ENCODE measurements at places on chromosomes 3 and 15. TPM values are rescaled to one million over a fixed set of nuclear protein-coding genes. Genes with fewer than 3 reads are reported as not detected.

GRCh38 chr15:76338486-76339304 lies 2.1 kb downstream of the ISL2 start:
- DNase-seq: no peak

- DNase-seq: no peak
Observed at GRCh38 chr15:78050826-78051225, 26.7 kb downstream of the TBC1D2B start.

DNA sequence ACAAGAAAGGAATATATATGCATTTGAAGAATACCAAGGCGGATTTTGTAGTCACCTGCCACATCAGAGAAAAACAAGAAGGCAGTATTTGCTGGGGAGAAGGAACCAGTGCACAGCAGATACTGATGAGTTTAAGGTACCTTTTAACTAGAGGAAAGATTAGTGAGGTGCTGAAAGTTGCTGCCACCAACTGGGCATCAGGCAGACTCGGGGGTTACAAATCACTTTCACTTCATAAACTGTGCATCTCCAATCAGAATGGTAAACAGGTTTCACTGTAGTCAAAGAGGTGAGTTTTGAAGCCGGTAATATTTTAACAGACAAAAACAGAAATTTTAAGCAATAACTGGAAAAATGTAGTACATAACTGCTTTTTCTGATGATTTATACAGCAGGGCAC lies 4.1 kb downstream of the FBN1 start:
- DNase-seq: peak; percentile 73

DNA sequence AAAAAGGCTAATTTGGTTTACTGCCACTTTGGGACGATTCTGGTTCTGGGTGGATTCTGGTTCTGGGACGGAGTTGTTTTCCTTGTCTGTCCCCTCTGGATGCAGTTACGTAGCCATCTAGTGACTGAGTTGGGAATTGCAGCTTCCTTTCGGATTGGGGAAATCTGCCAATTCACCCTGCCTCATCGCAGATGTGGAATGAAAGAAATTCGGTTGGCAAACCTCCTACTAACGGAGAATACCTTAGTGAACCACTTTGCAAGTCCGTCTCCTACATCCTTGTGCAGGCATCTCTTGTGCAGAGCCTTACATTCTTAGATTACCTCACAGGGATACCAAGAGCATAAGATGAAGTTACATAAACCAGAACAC lies 31.5 kb upstream of the AP4E1 start:
- peak; percentile 90 for DNase-seq

GRCh38 chr3:169218314-169218983 lies 445.1 kb downstream of the MECOM start:
- peak; percentile 98 for DNase-seq

GRCh38 chr3:131728898-131729642 lies 226.3 kb upstream of the MRPL3 start:
- DNase-seq: no peak

- no peak for DNase-seq
Observed at GRCh38 chr3:176286476-176287085, 910.7 kb downstream of the TBL1XR1 start.

GRCh38 chr3:104879919-104880318 lies 486.8 kb upstream of the ALCAM start:
- DNase-seq: peak; percentile 91

The ITGA11 gene
- 12.9 TPM for total RNA-seq

The BNIP2 gene
- 364 TPM for total RNA-seq

The ANAPC13 gene
- total RNA-seq: 87.0 TPM

The CCK gene
- not detected for total RNA-seq

DNA sequence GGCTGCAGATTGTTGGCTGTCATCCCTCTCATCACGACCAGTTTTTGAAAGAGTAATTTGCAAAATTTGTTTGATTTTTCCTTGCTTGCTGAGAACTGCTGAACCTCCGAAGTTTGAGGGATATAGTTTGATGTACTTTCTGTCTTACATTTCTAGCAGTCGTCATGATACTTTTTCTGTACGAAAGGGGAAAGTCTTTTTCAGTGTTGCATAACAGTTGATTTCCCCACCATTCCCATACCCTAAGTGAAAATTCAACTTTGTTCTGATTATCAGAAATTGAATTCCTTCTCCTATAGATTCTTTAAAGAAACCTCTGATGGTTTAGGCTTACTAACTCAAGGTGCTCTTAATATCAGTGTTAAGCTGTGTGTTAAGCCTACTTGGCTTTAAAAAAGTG lies 1.6 kb downstream of the PDE8A start:
- no peak for DNase-seq

DNA sequence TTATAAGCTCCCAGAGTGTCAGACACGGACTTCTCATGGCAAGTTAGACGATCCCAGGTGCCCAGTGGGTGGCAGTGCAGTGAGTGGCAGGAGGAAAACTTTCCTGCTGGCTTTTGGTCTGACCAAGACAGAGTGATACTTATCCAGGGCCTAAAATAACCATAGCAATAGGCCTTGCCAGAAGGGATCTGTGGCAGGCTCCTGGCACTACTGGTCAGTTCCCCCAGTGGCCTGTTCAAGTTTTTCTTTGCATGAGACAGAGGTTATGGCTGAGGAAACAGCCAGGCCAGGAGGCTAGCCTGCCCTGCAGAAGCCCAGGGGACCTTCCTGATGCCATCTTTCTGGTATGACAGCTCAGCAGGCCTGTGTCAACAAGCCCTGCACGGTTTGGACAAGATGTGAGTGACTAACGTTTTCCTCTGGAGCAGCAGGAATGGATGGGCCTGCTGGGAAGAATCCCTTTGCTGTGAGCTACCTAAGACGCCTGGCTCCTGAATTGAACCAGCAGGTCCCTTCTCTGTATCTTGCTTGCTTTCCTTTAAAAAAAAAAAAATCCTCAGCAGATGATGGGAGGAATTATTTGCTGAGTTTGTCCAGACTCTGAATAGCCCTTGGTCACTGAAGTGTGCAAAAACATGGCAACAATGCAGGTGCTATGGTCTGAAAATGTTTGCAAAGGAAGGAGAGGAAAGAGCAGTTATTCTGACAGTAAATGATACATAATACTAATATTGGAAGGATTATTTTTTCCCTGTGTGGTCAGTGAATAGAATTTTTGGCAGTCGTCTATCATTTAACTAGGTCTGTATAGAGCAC lies 18.0 kb downstream of the SCG5 start:
- peak; percentile 46 for DNase-seq

DNA sequence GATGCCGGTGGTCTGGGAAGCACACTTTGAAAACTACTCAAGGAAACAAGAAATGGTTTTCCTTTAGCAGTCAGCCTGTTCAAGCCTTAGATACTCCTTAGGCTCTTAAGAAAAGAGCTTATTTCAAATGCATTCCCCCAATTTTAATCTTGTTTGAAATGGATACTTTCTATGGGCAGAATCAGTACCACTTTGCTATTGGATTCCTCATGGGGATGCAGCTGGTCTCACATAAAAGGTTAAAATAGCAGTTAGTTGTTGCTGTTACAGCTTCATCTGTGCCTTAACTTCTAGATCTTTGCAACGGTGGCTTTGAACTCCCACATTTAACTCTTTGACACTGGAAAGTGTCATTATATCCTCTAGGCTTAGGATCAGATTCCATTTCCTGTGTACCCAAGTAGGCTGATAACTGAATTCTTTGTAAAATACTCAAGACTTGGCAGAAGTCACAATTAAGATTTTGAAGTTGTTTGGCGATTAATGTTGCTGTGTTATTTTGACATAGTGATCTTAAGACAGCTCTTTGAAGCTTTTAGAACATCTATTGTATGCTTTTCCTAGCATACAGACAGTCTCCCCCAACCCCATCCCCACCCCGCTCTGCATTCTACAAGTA lies 2.2 kb downstream of the THBS1 start:
- DNase-seq: no peak

- DNase-seq: no peak
Observed at GRCh38 chr15:38691965-38692788, 127.6 kb upstream of the RASGRP1 start.

GRCh38 chr15:101091080-101092017 lies 160.5 kb downstream of the CHSY1 start:
- peak; percentile 97 for DNase-seq

DNA sequence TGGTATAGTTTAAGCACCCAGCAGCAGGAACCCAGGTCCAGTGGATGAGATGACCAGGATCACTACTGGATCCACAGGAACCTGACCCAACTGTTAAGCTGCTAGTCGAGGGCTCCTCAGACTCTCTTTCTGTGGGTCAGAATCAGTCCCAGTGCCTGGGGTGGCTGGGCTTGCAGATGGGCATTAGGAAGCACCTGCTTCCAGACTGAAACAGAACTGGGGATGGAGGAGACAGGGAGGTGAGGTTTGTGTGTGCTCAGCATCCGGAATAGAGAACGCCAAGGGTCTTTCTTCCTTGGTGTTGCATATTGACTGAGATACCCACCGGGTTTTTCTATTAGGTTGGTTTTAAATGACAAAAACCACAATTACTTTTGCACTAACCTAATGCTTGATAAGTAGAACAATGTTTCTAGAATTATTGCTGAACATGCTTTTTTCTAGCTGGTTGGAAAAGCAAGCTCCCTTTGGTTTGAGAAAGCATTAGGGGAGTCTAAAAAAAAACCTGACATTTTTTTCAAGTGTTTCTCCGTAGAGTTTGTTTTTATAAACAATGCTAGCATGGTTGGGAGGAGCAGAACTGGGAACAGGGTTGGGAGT lies 779 bp downstream of the ST3GAL6 start:
- no peak for DNase-seq

- DNase-seq: no peak
Observed at GRCh38 chr15:32864051-32864450, 146.2 kb downstream of the GREM1 start.

The PRSS50 gene
- total RNA-seq: not detected

DNA sequence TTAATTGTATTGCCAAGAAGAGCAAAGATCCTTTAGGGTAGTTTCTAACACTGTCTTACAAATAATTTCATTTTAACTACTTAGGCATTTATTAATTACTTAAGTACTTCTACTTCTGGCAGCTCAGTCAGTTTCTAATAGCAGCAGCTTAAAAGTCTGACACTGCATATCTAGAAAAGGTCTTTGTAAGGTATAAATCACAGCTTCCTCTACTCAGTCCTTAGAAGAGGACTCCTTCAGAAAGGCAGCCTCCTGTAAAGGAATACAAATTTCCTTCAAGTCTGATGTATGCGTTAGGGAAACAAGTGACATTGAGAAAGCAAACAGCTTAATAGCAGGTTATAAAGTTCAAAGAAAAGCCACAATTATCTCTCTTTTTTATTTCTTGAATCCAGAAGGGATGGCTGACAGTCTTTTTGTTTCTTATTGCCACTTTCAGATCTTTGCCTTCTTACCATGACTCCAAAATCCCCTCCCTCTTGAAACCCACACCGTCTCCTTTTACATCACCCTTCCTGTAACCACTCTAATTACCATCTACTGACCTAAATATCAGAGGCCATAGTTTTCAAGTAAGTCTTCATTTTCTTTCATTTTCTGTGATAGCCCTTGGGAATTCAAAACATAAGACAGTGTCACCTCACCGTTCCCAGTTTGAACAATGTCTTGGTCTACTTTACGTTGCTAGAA lies 109.5 kb downstream of the CGGBP1 start:
- DNase-seq: no peak

The CCR8 gene
- total RNA-seq: not detected

DNA sequence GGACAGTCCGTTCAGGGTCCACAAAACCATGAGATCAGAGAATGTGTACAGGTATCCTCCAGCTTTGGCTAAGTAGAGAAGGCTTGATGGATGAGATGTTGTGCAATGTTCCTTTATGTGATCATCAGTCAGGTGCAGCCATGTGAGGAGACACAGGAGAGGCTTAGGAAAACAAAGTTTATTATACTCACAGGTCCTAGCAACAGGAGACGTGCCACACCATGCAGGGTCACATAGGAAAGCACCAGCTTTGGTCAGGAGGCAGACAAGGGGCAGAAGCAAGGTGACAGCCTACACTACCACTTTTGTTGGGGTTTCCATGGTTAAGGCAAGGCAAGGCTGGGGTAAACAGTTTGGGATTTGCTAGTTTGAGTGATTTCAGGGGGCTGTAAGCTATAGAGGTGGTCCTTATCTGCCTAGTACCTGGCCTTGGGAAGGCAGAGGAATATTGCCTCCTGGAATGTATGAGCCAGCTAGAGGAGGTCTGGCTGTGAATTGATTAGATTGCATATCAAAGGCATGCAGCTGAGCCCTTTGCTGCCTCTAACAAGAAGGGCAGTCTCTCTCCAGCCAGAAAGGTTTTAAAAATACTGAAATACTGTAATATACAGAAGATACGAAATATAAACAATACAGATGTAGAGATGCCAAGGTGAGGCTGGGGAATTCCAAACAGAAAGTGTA lies 248.6 kb downstream of the RYR3 start:
- DNase-seq: no peak

DNA sequence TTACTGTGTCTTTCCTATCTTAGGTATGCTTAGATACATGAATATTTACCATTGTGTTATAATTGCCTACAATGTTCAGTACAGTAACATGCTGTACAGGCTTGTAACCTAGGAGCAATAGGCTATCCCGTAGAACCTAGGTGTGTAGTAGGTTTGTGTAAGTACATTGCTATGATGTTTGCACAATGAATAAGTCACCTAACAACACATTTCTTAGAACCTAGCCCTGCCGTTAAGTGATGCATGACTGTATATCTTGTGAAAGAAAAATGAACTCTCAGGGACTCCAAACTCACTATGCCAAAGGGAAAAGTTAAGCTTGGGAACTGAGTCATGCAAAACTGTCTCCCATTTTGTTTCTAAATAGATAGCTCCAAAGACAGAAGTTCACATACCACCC lies 91.5 kb upstream of the ACP3 start:
- no peak for DNase-seq

The CCDC80 gene
- 8.5 TPM for total RNA-seq

DNA sequence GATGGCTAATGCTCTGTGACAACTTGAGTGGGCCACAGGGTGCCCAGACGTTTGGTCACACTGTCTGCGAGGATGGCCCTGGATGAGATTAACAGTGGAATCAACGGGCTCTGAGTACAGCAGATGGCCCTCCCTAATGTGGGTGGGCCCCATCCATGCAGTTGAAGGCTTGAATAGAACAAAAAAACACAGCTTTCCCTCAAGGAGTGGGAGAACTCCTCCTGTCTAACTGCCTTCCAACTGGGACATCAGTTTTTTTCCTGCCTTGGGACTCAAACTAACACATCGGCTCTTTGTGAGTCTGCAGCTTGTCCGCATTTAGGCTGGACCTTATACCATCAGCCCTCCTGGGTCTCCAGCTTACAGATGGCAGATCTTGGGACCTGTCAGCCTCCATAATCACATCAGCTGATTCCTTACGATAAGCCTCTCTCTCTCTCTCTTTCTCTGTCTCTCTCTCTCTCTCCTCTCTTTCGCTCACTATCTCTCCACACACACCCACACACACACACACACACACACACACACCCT lies 20.8 kb downstream of the FAM174B start:
- DNase-seq: no peak

- no peak for DNase-seq
Observed at GRCh38 chr15:85692873-85693272, 101.9 kb downstream of the KLHL25 start.

DNA sequence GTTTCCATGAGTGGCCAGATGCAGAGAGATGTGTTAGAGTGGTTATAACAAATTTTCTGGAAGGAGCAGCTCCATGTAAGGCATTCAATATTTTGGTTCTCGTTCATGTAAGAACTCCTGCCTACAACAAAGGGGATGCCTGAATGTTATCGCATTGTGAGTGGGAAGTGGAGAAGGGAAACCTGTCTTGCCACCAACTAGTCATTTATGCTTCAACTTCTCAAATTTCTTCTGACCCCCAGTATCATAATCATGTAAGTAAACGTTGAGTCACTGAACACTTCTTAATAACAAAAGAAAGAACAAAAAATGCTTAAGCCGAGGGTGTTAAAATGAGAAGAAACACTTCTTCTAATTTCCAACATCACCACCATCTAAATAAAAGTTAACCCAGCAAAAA lies 62.0 kb upstream of the MRPL3 start:
- DNase-seq: no peak

The MAP1A gene
- 0.34 TPM for total RNA-seq
